DMS79 treated with DMSO at 0.1 percent for 48 hours (cell line): ENCODE measurements at places on chromosomes 16 and 17.

DNA sequence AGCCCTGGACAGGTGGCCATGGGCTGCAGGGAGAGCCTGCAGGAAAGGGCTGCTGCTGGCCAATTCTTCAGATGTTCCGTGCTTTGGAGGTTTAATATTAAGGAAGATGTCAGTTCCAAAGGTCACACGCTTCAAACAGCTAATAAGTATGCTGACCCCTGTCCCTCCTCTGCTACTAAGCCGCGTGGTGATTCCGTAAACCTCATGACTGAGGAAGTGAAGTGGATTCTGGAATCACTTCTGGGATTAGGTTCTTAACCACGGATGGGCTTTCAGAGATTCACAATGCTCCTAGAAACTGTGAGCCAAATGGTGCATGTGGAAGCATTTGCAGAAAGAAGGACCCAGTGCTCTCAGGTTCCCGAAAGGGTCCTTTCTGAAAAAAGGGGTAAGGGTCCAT lies 28.5 kb upstream of the ERN1 start:
- DNase-seq, result no peak

GRCh38 chr16:88856122-88856827 lies 472 bp downstream of the GALNS start:
- DNase-seq, result no peak

DNA sequence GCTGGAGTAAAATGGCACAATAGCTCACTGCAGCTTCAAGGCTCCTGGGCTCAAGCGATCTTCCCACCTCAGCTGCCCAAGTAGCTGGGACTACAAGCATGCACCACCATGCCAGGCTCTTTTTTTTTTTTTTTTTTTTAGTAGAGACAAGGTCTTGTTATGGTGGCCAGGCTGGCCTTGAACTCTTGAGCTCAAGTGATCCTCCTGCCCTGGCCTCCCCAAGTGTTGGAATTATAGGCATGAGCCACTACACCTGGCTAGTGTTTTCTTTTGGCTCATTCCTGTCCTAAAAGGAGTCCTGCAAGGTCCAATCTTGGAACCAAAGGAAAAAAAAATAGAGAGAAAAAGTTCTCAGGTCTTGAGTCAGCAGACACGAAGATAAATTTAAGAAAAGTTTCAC lies 30.8 kb downstream of the PKD1L3 start:
- DNase-seq, result no peak

GRCh38 chr17:22517716-22518115 lies 825.4 kb downstream of the KCNJ18 start:
- DNase-seq, result no peak

GRCh38 chr16:35308674-35309073 lies 1849.3 kb downstream of the TP53TG3F start:
- DNase-seq, result no peak

- DNase-seq, result no peak
Measured at GRCh38 chr16:71360378-71360777, 1.9 kb downstream of the CALB2 start.

DNA sequence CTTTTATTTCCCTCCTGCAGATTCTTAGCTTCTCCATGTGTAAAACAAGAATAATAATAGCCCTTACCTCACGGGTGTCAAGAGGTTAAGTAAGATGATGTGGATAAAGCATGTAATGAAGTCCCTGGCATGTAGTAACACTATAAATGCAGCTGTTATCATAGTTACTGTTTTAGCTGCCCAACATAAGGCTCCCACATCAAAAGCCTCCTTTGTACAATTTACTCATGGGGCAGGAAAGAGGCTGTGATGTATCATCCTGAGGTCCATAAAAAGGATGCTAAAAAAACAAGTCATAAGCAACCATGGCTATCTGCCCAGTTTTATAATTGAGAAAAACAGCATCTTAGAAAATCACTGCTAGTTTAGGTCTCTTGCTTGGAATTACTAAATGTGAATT lies 339.7 kb downstream of the CA10 start:
- no peak for DNase-seq

DNA sequence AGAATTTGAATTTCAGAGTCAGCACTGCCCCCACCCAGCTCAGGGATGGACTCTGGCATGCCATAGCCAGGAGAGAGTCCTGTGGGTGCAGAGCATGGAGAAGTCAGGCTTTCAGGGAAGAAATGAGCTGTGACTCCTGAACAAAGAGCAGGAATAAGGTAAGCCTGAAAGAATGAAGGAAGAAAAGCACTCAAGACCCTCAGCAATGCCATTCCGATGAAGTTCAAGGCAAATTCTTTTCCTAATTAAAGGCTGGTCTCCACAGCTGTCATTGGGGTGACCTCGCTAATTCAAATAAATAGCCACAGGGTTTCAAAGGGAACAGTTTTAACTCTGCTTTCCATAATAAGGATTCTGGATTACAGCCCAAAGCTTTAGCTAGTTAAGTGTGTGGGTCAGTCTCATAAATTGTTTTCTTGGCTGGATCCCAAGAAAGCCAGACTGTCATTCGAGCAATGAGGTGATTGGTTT lies 31.7 kb downstream of the TOM1L2 start:
- peak; percentile 82 for DNase-seq

DNA sequence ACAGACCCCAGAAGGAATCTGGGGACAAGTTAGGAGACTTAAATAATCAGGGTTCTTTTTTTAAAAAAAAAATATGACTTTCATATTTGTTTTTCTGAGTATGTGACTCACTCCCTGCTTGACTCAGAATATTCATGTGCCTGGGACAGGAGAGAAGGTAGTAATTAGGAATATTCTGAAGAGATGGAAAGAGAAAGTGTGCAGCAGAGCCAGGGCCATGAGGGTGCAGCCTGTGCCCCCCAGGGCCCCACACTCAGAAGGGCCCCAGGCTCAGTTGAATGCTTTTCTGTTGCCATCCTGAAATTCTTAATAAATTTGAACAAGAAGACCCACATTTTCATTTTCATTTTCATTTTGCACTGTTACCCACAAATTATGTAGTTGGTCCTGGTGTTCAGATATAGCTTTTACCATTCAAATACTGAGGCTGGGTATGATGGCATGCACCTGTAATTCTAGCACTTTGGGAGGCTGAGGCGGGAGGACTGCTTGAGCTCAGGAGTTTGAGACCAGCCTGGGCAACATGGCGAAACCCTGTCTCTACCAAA lies 11.5 kb upstream of the LONP2 start:
- DNase-seq, result no peak

DNA sequence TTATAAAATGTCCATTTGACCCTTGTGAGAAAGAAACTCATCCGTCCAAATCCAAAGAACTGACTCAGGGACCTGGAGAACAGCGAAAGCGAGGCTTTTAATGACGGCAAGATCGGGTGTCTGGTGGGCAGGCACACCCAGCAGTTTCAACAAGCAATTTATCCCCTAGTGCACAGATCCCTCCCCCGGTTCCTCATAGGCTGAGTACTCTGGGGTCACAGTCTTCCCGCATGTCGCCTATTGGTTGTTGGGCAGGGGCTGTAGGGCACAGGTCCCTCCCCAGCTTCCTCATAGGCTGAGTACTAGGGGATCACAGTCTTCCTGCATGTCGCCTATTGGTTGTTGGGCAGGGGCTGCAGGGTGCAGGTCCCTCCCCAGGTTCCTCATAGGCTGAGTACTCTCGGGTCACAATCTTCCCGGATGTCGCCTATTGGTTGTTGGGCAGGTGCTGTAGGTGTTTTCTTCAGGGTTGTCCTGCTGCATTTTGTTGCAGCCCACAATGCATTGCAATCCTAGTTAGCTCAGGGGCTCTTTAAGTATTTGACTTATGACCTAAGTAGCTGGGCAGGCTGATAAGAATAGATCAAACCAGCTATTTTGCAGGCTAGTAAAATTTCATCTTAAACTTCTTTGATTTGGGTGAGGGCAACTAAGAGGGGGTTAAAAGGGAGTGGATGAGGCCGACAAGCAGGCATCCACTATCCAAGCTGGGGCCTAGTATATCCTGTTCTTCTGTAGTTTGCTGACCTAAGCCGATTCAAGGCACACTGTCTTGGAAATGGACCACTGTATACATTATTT lies 3.6 kb upstream of the UTS2R start:
- DNase-seq, result no peak

- no peak for DNase-seq
Measured at GRCh38 chr16:81625544-81626153, 153.4 kb upstream of the PLCG2 start.

DNA sequence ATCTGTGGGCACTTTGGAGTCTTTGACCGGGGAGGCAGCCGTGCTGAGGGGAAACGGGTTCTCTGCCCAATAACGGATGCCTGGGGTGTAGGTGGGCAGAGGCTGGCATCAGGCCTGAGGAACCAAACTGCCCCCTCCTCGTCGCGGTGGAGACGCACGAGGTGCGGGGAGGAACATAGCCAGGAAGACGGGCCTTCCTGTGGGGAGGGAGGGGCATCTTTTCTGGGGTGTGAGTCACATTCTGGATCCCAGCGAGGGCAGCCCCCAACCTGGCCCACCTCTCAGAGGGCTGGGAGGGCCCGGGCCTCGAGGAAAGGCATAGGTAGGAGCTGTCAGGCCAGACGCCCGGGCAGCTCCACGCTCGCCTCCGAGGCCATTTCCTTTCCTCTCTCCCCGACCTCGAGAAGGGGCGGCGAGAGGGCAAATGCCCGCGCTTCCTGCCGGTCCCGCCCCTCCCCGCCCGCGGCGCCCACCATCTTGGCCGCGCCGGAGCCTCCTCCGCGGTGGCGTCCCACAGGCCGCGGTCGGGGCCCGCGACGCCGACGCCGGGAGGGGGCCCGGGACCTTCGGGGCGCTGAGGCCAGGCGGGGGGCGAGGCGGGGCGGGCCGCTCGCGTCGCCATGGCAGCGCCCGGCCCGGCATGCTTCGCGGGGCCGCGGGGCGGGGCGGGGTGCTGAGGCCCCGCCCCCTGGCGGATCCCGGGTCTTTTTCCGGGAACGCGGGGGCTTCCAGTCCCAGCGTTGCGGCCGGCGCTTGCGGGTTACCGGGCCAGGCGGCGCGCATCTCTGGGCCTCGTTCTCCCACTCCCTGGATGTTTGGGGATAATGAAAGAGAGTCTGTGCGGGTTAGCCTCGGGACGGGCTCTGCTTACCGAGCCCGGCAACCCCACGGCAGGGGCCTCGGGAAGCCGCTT lies 13.2 kb downstream of the RAI1 start:
- DNase-seq, result peak; percentile 17

GRCh38 chr17:64056269-64057005 lies 36.0 kb upstream of the ICAM2 start:
- DNase-seq, result no peak

DNA sequence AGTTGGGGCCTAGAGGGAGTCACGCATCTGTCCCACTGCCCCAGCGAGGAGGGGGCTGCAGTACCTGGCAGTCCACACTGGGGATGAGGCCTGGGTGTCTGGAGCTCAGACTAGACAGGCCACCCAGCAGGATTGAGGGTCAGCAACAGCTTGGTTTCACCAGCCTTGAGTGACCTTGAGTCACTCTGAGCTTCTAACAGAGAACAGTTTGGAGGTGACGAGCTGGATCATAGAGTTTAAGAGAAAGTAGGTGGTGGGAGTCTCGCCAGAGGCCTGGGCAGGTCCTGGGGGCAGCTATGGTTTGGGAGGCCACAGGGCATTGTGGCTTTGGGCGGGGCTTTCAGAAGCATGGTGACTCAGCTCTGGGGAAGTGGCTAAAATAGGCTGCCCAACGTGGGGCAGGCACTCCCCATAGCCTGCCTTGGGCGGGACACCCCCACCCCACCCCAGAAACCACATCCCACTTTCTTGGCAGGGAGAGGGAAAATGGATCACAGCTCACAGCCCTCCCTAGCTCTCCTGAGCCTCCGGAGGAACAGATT lies 20.5 kb downstream of the CDC42EP4 start:
- DNase-seq, result no peak

GRCh38 chr17:2241823-2242222 lies 61.8 kb downstream of the SMG6 start:
- DNase-seq, result no peak

- peak; percentile 25 for DNase-seq
Measured at GRCh38 chr16:53925526-53925925, 221.6 kb downstream of the FTO start.

GRCh38 chr17:49053171-49053829 lies 56.1 kb downstream of the IGF2BP1 start:
- no peak for DNase-seq

DNA sequence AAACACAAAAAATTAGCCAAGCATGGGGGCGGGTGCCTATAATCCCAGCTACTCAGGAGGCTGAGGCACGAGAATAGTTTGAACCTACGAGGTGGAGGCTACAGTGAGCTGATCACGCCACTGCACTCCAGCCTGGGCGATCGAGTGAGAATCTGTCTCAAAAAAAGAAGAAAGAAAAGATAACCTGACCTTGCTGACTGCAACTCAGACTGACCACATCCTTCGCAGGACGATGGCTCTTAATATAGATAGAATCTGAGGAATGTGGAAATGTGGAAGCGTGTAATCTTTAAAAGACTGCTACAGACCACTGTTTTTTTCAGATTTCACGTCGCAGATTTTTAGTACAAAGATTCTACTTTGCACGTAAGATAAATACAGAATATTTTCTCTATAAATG lies 37.8 kb downstream of the KLHDC4 start:
- DNase-seq, result no peak
